Hematopoietic multipotent progenitor cell (in vitro differentiated cells): ENCODE measurements at places on chromosomes 16 and 17.

DNA sequence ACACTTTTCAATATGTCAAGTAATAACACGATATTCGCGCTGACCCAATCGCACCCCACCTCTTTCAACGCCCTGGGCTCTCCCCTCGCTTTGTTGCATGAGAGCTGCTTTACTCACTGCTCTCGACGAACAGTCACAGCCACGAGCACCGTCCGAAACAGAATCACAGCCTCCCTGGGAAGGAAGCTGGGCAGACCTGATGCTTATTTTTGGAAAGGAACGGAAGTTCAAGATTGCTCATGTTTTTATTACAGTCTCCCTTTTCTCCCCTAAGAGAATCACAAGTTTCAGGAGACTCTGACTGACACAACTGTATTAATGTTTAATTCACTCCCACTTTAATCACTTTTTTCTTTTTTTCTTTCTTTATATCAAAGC lies 67.8 kb downstream of the ANKRD11 start:
- no peak for DNase-seq

- no peak for DNase-seq
Measured at GRCh38 chr17:58312021-58312630, 16.5 kb downstream of the TSPOAP1 start.

DNA sequence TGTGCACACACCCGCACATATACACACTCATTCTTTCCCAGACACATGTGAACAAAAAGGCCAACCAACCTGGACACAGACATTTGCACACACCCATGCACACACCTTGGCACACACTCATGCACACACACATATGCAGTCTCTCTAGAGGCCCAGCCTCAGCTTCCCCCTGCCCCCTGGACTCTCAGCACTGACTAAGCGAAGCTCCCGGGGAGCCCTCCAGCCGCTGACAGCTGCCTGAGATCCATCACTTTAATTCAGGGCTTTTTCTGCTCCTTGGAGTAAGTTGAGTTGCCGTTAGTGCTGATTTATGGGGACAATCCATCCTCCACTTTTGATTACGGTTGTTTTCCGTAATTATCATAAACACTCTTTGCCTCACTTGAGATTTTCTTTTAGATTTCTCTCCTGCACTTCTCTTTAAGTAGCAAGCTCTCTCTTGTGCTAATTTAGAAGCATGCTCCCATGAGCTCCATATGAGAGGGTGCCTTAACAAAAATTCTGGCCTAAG lies 158.6 kb upstream of the CDC42EP4 start:
- no peak for DNase-seq

GRCh38 chr17:72192800-72193192 lies 72.0 kb downstream of the SOX9 start:
- DNase-seq, result no peak

DNA sequence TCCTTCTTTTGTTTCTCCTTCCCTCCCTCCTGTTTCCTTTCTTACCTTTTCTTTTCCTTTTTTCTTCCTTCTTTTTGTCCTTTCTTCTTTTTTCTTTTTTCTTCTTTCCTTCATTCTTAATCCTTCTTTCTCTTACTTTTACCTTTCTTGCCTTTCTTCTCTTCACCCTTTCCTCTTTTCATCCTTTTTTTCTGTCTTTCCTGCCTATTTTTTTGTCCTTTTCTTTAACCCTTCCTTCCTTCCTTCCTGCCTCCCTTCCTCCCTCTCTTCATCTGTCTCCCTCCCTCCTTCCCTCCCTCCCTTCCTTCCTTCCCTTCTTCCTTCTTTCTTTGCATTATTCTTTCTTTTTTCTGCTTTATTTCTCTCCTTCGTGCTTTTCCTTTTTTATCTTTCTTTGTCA lies 160.7 kb downstream of the AXIN2 start:
- no peak for DNase-seq

DNA sequence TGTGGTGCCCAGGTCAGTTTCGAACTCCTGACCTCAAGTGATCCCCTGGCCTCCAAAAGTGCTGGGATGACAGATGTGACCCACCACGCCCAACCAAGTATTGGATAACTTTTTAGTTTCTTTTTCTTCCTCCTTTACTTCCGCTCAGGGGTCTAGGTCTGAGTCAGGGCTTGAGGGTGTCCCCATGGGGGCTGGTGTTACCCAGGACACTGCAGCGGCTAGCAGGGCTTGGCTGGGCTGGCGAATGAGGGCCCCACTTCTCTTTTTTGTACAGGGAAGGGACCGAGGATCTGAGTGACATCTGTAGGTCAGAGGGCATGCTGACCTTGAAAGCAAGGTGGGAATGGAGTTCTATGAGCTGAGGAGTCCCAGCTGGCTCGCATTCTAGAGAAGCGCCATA lies 24.9 kb downstream of the RAB11FIP3 start:
- DNase-seq, result no peak
